ENCODE measurements at places on chromosomes 5 and 9.
A peak's percentile ranks its signal among the peaks of the same experiment; 100 is the strongest.

DNA sequence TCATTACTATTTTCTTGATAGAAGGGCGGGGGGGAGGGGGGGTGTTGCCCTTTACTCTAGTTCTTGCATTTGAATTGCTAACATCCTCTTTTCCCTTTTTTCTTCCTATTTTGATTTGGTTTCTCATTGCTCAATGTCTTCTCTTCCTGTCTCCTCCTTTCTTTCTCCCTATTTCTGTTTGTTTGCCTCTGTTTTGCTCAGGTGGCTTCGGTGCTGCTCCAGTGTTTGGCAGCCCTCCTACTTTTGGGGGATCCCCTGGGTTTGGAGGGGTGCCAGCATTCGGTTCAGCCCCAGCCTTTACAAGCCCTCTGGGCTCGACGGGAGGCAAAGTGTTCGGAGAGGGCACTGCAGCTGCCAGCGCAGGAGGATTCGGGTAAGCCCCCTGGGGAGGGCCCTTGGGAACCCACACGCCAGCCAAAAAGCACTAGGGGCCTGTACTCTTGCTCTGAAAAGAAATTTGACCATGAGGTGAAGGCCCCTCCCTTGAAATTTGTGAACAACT lies 48.3 kb downstream of the FAM78A start:
- no peak for DNase-seq
- H3K4me1 ChIP-seq = no peaks in the 10 kb centered on the region

DNA sequence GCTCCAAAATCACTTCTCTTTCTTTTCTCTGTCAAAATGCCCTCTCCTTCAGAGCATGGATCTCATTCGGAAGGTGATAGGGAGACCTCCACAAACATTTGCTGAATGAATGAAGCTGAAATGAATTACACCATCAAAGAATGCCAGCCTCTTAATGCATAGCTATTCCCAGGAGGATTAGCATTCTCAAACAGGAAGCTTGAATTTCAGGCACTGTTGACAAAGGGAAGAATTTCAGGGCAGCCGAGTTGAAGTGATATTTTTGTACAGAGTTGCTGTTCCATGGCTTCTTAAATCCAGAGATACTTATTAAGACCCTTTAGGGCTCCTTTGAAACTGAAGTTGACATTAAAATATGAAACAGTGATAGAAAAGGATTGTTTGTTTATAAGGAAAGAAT lies 18.8 kb downstream of the HBEGF start:
- no peak overlapping the region for H3K4me3 ChIP-seq
- peaks cover 12% of the 10 kb centered on the region for H3K4me1 ChIP-seq
- H3K36me3 ChIP-seq = no peaks in the 10 kb centered on the region
- DNase-seq = peak; percentile 71
- H3K27me3 ChIP-seq = no peaks in the 10 kb centered on the region

- no peak overlapping the region for H3K4me3 ChIP-seq
- H3K36me3 ChIP-seq = no peaks in the 10 kb centered on the region
- no peaks in the 10 kb centered on the region for H3K4me1 ChIP-seq
- no peaks in the 10 kb centered on the region for H3K27me3 ChIP-seq
Measured at GRCh38 chr9:127216888-127217217, 47.7 kb upstream of the GARNL3 start.

DNA sequence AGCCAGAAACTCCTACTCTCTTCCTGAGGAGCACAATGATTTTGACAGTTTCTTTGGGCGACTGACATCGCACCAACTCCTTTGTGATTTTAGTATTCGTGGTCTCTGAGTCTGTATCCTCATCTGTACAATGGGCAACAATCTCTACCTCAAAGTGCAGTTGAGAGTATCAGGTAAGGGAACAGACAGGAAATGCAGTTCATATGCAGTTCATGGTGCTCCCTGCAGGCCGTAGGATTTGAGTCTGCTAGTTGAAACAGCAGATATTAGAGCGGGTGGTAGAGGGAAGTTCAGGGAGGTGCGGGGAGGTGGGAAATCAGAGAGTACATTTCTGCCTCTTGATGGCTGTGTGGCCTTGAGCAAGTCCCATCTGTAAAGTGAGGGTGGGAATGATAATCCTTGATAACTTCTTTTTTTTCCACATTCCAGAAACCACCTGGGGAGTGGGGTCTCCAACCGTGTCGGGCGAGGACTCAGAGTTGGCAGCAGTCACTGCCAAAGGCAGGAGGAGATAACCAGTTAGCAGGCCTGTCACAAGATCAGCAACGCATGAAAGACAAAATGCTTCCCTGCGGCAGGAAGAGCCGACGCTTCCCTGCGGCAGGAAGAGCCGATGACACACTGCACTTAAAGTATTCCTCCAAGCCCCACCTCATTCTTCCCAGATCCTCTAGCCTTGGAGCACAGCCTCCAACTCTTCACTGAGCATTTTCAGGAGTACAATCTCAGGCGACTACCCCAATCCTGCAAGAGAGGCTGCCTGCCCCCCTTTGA lies 6.0 kb upstream of the NEK6 start:
- no peak overlapping the region for H3K27ac ChIP-seq
- no peak overlapping the region for H3K4me3 ChIP-seq
- H3K36me3 ChIP-seq = no peaks in the 10 kb centered on the region
- H3K4me1 ChIP-seq = peaks cover 7% of the 10 kb centered on the region
- peak; percentile 83 for DNase-seq

DNA sequence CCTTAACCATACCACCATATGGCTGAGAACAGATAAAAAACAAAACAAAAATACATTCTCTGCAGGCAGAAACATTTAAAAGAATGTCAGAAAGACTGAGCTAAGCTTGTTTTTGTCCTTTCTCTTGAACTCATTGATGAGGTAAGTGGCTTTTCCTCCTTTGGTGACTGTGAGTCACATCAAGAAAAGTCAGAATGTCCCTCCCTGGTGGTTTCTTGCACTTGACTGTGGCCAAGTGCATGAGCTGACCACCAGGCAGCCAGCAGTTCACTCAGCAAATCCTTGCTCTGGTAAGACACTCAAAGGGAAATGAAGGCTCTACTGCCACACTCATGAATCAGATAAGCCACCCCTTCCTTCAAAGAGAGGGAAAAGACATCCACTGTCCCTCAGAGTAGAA lies 970.9 kb downstream of the TAF11L14 start:
- DNase-seq = peak; percentile 28
- H3K27me3 ChIP-seq = no peaks in the 10 kb centered on the region
- no peaks in the 10 kb centered on the region for H3K4me1 ChIP-seq
- H3K27ac ChIP-seq = no peak overlapping the region

- peak; percentile 95 for DNase-seq
- H3K4me1 ChIP-seq = peaks cover 20% of the 10 kb centered on the region
- no peaks in the 10 kb centered on the region for H3K36me3 ChIP-seq
- H3K4me3 ChIP-seq = no peak overlapping the region
Measured at GRCh38 chr9:128554155-128554862, 1.9 kb downstream of the SPTAN1 start.

GRCh38 chr5:156182174-156182967 lies 144.6 kb upstream of the SGCD start:
- no peak for DNase-seq
- H3K4me3 ChIP-seq = no peak overlapping the region
- no peaks in the 10 kb centered on the region for H3K27me3 ChIP-seq
- no peak overlapping the region for H3K27ac ChIP-seq
- no peaks in the 10 kb centered on the region for H3K36me3 ChIP-seq

DNA sequence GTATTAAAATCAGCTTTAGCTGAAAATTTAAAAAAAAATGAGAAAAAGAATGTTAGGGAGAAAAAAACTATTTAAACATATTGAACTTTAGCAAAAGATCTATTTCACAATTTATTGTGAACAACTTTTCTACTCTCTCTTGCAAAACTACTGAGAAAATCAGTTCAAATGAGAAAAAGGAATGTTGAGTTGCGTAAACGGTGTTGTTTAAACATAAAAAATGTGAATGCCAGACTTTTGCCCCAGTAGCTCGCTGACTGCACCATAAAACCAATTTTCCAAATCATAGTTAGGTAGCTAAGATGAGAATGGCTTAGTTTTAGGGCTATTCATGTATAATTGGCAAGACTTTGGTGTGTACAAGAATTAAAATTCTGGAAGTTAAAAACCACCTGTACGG lies 13.4 kb upstream of the RAD23B start:
- no peak for DNase-seq
- no peak overlapping the region for H3K27ac ChIP-seq
- no peak overlapping the region for H3K4me3 ChIP-seq
- no peaks in the 10 kb centered on the region for H3K27me3 ChIP-seq
- no peaks in the 10 kb centered on the region for H3K36me3 ChIP-seq
- H3K4me1 ChIP-seq = no peaks in the 10 kb centered on the region

DNA sequence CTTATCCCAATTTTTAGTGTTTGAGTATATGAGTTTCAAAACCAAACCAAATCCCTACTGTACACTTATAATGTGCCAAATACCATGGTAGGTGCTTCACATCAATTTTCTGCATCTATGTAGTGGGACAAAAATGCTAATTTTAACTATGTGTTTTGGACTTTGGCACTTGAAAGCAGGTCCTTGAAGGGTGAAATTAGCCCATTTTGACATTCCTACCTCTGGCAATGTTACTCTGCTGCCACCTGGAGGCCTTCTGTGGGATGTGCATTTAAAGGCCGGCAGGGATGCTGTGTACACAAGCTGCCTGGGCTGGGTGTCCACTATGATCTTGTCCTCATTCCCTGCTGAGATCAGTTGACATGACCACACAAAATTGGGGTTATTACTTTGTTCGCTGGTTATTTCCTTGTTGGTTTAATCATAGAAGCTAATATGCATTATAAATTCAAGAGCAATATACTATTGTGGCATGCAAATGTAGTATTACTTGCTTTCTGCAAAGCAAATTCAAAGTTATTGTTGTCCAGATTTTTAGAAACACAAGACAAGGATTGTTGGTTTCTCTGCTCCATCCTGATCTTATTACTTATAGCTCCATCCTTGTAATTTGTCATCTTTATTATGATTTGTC lies 166.8 kb downstream of the ARHGEF28 start:
- no peak overlapping the region for H3K4me3 ChIP-seq
- no peaks in the 10 kb centered on the region for H3K4me1 ChIP-seq
- DNase-seq = peak; percentile 75
- H3K27ac ChIP-seq = no peak overlapping the region
- H3K36me3 ChIP-seq = no peaks in the 10 kb centered on the region
- no peaks in the 10 kb centered on the region for H3K27me3 ChIP-seq

Measured in mesendoderm (in vitro differentiated cells).